T-helper 9 cell (primary cell): ENCODE measurements at places on chromosomes 7 and 10.

DNA sequence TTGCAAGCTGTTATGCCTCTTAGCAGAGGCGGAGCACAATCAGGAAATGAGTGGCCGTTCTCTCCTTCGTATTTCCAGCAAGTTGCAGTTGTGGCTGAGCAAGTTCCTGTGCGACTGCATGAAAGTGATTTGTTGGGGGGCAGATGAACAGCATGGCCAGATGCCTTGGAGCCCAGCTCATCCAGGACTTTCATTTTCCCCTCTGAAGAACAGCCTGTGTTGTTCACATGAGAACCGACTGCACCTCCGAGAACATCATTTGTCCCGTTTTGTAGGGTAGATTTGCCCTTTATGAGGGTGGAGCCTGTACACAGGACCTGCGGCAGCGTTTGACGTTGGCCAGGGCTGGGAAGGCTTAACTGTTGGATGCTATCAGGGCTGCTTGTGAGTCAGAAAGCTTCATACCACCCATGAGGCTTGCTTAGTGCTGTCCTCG, 4.4 kb downstream of the BAG3 start:
- peak; percentile 32 for DNase-seq

DNA sequence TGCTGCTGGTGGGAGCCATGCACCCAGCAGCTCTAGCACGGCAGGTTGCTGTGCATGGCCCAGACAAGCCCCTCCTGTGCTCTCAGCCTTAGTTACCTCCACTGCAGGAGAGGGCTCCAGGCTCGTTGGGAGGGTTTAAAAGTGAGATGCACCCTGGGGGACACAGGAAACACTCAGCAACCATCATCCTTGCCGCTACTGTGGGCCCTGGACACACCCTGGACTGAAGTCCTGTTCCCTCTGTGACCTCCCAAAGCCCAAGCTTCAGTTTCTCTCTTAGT, 49.0 kb downstream of the FOXL3 start:
- no peak for DNase-seq

GRCh38 chr7:81245353-81245752, 326.5 kb upstream of the SEMA3C start:
- no peak for DNase-seq

GRCh38 chr7:1736484-1736817, 66.4 kb downstream of the ELFN1 start:
- DNase-seq: no peak

DNA sequence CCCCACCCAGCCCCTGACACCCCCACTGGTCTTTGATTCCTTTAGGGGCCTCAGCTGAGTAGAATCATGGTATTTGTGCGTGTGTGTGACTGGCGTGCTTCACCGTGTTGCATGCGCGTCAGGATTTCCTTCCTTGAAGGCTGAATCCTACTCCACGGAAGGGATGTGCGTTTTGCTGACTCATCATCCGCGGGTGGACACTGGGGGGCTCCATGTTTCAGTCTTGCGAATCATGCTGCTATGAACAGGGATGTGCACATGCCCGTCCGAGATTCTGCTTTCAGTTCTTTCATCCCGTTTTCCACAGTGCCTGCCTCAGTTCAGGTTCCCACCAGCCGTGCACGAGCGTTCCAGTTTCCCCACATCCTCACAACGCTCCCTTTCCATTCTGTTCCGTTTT, 20.9 kb upstream of the JAKMIP3 start:
- DNase-seq: no peak

GRCh38 chr10:86670290-86670811, 2.0 kb downstream of the LDB3 start:
- DNase-seq: no peak

GRCh38 chr7:47100817-47101435, 481.0 kb downstream of the TNS3 start:
- no peak for DNase-seq

GRCh38 chr10:126423732-126424491, 35.6 kb upstream of the ADAM12 start:
- no peak for DNase-seq

DNA sequence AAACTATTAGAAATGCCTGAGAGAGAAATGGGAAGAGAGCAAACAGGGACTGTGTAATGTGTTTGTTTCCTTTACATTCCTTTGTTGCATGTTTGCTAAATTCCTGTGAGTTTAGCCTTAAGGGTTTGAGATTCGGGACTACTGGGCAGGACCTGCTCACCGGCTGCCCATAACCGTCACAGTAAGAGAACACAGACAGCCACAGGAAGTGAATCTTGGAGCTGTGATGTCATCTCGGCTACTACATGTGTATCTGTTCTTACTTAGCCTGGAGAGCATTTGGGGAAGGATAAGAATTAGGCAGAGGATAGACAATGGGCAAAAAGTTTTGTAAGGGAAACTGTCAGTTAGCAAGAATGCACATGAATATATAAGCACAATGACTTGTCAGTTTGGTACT, 485.1 kb upstream of the KLF6 start:
- DNase-seq: no peak

DNA sequence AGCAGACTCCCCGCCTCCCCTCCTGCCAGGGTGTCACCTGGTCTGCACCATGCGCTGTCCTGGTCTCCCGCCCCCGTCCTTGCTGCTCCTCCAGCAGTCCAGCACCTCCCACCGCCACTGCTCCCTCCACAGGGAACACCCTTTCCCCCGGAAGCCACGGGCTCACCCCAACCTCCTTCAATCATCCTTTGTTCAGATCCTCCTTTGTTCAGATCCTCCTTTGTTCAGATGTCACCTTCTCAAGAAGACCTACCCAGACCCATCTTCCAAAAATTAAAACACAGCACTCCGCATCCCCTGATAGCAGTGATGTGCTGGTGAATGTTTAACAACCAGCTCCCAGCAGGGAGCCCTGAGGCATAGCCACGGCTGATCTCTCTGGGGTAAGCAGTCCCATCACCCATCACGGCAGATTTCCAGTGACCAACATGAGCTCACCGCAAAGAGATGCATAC, 237.7 kb downstream of the USP6NL start:
- DNase-seq: no peak

DNA sequence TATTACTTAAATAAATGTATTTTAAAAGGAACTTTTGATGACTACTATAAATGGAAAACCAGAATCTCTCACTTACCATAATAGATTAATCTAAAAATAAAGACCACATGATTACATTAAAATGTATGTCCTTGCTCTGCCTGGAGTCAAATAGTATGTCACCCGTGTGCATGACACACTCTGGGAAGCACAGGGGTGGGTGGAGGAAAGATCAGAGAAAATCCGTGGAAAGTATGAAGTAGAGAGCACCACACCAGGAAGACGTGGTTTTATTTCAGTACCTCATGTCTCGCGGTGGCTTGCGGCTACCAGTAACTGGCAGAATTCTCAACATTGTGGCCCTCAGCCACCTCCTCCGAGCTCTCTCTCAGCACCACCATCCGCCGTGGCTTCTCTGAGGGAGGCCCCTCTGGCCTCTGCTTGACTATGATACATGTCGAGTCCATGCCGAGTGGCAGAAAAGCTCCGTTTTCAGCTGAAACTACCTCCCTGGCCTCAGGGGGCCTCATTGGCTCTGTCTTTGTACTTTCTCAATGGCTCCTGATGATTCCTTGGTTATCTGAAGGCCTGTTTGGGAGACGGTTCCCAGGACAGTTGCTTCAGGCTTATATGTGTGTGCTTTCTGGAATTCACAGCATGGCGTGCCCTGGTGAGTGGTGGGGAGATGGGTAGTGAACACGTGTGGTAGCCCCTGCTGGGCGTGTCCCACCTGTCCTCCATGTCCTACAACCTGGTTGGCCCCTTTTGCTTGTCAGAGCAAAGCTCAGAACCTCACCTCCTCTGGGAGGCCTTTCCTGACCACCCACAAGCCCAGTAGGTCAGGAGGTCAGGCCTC, 49.8 kb downstream of the LHPP start:
- DNase-seq: no peak

- DNase-seq: no peak
Measured at GRCh38 chr10:42987575-42987974, 89.3 kb upstream of the RET start.

- no peak for DNase-seq
Measured at GRCh38 chr7:92988051-92988450, 129.7 kb downstream of the SAMD9 start.

DNA sequence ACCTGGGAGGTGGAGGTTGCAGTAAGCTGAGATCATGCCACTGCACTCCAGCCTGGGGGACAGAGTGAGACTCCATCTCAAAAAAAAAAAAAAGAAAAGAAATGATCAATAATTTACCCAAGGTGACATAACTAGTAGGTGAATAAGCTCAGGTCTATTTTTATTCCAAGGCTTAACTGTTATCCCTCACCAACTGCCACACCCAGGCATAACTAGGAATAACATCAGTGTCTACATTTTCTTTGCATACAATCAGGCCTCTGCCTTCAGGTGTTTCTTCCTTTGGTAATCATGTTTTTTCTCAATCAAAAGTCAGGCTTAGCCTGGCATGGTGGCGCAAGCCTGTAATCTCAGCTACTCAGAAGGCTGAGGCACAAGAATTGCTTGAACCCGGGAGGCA, 26.6 kb downstream of the CPEB3 start:
- DNase-seq: no peak

- DNase-seq: no peak
Measured at GRCh38 chr10:97584798-97585438, 729 bp downstream of the HOGA1 start.

DNA sequence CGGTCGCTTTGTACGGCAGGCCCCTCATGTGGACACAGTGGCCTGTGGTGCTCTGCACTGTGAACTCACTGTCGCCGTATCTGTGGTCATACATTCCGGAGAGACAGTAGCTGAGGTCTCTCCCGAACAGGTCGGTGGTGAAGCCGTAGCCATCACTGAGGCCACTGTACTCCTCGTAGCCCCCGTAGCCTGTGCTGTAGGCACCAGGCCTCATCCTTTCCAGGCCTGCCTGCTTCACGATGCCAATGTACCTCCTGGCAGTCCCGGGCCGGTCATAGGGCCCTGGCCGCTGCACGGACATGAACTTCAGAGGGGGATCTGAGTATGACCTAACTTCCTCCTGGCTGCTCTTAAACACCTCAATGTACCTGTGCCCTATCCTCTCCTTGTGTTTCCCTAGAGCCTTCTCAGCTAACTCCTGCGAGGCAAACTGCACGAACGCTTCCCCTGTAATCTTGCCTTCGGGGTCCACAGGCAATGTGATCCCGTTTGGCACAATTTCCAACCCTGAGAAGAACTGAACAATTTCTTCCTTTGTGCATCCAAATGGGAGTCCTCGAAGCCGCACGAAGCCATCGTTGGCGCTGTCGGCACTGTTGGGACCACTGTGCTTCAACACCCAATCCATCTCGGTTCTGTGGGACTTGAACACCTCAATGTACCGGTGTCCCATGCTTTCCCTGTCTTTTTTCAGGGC, 15.7 kb downstream of the FXYD4 start:
- no peak for DNase-seq

DNA sequence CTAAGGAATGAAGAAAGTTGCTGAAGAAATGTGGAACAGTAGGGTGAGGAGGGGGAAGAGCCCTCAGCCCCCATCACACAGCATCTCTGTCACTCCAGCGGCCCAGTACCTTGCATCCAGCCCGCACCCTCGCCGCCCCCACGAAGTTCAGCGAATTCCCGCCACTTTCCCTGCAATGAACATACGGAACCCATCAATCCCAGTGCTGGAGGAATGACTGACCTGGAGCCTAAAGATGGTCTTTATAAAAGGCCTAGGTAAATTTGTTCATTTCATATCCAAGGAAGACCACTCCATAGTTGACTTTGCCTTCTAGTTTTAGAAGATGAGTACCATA, 779 bp upstream of the KIF5B start:
- DNase-seq: no peak

GRCh38 chr10:64760371-64760770, 1239.2 kb downstream of the REEP3 start:
- no peak for DNase-seq

DNA sequence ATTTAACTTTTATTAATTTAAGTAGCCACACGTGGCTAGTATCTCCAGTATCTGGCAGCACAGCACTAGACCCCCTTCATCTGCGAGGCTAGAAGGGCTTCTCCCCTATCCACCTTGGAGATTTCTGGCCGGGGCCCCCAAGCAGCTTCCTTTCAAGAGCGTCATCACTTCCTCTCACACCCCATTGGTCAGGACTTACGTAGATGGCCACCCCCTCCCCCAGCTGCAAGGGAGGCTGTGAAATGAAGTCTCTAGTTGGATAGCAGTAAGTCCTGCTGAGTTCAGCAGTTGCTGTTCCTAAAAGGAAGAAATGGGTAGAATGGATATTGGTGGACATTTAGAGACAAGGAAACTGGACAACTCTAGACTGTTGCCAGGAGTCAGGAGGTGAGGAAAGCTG, 33.8 kb upstream of the COMTD1 start:
- DNase-seq: no peak

- no peak for DNase-seq
Measured at GRCh38 chr7:116433246-116433645, 66.3 kb upstream of the CAV2 start.

DNA sequence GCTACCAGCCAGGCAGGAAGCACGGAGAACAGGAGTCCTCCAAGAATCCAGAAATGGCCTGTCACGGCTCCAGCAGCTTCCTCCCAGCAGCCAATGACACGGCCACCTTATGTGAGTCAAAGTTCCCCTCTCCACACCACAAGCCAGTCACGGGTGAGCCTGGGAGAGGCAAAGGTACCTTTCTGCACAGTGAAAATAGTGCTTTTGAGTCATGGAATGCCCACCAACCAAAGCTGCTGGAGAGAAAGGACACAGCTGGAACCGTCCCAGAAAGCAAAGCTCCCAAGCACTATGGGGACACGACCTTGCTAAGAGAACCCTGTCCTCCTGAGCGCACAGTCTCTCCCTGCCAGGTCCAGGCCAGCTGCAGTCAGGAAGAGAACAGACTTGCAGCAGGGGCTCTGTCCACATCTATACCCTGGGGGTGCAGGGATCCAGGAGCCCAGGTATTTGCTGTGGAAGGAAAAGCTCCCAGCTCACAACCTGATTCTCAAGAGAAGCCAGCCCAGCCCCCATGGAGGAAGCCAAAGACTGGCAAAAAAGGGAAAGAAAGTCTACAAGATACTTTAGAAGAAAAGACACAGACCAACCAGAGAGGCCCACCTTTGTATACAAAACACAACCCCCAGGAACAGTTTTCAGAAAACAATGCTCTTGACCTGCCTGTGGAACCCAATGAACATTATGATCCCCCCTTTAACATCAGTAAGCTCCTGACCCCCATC, 24.4 kb downstream of the C10orf71 start:
- DNase-seq: no peak

DNA sequence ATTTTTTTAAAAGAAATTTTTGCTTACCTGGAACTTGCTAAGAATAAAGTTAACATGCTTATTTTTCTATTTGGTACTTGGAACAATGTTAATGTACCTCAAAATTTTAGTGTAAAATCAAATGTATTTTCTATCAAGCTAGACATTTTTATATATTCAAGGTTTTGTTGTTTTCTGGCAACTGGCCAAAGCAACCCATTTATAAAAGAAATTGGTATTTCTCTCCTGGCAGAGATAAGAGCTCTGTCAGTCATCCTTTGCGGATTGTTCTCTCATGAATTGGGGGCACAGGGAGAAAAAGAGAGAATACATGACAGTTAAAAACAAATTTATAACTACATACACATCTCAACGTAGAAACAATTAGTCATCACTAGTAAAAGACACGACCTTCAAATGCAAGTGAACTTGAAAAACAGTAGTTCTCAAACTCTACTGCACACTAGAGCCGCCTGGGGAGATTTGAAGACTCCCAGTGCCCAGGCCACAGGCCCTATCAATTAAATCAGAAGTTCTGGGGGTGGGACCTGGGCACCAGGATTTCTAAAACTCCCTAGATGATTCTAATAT, 152.4 kb upstream of the LAMB4 start:
- DNase-seq: no peak
